ENCODE measurements at places on chromosomes 6 and 20.

DNA sequence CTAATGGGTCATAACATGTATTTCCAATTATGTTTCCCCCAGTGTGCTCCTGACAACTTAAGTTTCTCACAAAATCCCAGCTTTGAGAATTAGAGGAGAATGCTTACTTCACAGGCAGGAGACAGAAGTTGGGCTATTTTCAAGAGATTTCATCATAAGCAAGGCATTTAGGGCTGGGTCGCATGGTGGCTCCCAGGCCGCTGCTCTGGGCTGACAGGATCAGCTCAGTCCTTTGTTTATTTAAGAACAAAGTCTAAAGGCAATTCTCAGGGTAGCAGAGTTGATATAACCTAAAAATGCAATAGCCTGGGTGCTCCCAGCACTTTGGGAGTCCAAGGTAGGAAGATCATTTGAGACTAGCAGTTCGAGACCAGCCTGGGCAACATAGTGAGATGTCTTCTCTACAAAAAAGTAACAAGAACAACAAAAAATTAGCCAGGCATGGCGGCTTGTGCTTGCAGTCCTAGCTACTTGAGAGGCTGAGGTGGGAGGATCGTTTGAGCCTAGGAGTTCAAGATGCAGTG lies 10.9 kb downstream of the FOXQ1 start:
- DNase-seq: no peak

GRCh38 chr20:57711311-57711712 lies 1.5 kb upstream of the PMEPA1 start:
- no peak for DNase-seq

DNA sequence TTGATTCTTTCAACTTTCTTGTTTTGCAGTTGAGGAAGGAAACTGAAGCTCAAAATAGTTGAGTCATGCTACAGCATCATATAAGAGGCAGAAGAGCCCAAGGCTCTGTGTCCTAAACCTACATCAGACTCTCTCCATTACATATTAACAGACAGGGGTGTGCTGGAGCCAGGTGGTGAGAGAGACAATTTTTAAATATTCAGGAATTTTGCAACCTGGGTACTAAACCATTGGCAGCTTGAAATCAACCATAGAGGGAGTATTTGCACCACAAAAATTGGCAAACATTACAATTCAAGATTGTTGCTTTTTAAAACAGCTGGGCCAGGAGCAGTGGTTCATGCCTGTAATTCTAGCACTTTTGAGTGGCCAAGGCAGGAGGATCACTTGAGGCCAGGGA lies 65.8 kb upstream of the SOX4 start:
- no peak for DNase-seq

DNA sequence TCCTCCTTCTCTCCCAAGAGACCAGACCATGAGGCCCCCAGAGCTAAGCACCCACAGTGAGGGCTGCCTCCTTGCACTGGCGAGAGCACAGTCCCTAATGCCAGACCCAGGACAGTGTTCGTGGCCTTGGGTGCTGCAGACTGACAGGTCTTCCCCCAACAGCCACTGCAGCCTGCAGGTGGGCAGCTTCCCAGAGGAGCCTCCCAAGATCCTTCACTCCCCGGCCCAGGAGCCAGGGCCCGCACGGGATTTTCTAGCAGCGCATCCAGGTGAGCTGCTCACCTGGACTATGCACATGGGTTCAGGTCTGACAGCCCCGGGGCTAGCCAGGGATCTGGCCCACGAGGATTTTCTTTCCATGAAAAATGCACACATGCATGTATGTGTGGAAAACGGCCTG lies 41.7 kb downstream of the SUMO4 start:
- DNase-seq: no peak

DNA sequence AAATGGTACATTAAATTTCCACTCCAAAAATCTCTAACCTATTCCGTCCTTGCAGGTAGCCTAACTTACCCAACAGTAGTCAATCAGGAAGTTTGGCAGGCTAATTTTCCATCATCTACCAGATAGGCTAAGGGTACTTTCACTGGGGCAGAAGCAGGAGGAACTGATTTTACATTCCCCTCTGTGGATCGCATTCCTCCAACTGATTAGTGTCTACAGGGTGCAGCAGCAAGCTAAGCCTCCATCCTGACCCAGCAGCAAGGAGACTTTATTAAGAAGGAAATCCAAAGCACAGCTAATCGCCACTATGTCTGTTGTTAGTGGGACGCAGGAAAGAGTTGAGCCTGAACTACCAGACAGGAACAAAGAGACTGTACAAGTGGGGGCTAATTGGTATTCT lies 143.2 kb upstream of the RUNX2 start:
- DNase-seq: no peak

DNA sequence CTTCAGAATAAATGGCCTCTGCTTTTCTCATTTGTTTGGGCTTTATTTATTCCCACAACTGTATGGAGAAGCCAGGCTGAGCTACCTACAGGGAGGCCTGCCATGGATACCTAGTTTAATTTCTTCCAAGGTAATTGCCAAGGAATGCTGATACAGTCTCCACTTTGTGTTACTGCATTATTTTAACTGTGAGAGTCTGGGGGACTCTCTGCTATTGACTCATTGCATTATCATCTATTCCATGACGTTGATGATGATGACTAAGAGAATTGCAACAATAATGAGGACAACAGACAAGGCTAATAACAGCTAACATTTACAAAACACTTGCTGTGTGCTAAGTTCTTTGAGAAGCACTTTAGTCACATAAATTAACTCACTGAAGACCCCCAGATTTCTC lies 88.3 kb upstream of the COL21A1 start:
- no peak for DNase-seq

DNA sequence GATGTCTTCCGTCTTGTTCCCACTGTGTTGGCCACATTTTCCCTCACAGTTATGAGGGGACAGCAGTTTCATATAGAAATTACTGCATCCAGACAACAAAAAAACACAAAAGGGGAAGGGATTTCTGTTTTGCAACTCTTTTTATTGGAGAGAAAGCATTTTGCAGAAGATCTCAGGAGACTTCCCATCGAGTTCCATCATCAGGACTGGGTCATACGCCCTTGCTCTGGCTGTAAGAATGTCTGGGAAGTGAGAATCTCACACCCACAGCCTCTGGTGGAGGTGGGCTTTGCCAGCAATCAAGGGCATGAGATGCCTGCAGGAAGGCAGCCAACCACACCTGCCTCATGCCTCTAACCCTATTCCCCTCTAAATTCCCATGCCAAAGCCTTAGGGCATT lies 5.8 kb upstream of the IGF2R start:
- DNase-seq: peak; percentile 38

GRCh38 chr6:79570129-79571029 lies 33.1 kb upstream of the LCA5 start:
- DNase-seq: peak; percentile 50

DNA sequence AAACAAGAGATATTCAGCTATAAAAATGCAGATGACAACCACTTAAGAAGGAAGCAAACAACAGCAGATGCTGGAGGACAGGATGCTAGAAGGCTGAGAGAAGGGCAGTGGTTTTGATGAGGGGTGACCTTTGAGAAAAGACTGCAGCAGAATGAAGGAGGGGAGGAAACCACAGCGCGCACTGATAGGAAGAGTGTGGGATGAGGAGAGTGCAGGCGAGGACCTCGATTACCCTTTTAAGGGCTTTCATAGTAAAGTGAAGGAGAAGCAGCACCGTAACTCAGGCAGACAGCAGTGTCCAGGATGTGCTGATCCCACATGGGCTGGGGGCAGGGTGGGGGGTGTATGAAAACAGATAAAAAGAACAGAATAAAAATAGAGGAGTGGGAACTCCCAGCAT lies 19.2 kb downstream of the ZBTB2 start:
- no peak for DNase-seq

DNA sequence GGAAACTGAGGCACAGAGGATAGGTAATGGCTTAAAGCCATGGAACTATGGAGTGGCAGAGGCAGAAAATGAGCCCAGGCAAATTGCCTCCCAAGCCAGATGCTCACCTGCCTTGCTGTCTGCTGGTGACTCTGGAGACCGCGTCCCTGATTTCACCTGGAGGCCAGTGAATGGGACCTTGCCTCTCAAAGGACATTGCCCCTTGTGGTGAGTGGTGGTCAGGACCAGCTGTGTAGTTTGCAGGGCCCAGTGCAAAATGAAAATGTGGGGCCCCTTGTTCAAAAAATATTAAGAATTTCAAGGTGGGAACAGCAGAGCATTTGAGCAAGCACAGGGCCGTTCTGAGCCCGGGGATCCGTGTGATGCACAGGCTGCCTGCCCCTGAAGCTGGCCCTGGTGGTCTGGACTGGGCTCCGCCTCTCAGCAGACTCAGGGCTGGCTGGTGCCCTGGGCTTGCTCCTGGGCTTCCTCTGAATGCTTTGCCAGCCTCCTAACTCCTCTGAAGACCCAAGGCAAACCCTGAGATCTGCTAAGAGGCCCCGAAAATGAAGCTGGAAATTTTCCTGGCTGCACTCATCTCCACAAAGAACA lies 19.8 kb upstream of the KCNG1 start:
- no peak for DNase-seq

GRCh38 chr6:111260570-111261298 lies 173.4 kb downstream of the SLC16A10 start:
- DNase-seq: no peak

GRCh38 chr6:39280247-39280731 lies 33.9 kb downstream of the KCNK17 start:
- peak; percentile 8 for DNase-seq

GRCh38 chr6:144159223-144159622 lies 8.9 kb downstream of the STX11 start:
- DNase-seq: peak; percentile 51

- DNase-seq: no peak
Observed at GRCh38 chr6:39074486-39074885, 25.9 kb downstream of the GLP1R start.

- no peak for DNase-seq
Observed at GRCh38 chr6:30880698-30881252, 3.5 kb upstream of the DDR1 start.

GRCh38 chr6:89471287-89471867 lies 38.4 kb downstream of the ANKRD6 start:
- no peak for DNase-seq

- no peak for DNase-seq
Observed at GRCh38 chr20:46893051-46893450, 1.6 kb upstream of the EYA2 start.

DNA sequence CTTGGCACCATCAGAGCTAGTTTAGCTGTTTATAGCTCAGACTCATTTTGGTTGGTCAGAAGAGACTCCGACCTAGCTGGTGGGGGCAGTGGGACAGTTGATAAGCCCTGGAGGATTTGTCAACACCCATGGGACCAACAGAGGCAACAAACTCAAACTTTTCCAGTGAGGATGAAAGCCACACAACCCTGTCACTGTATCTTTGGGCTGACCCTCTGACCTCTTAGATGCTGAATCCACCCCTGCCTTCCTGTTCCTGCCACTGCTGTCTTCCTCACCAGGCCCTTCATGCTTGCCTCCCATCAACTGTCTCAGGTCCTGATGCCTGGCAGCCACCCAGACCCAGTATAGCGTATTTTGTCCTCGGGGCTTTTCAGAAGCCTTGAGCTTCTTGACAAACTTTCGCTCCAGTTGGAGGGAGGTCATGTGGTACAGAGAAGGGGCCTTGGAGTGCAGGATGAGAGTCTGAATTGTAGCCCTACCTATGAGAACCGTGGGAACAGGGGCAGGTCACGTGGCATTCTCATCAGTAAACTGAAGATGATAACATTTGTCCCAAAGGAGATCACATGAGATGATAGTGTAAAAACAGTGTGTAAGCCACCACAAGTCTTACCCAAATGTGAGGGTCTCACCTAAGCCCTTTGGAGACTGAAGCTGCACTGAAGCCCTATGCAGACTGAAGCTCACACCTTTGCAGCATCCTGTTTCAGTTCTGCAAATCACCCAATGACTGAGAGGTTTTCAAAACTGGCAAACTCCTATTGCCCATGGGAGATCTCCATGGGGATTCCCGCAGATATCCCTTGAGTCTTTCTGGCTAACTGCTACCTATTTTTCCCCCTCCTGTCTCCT lies 72.0 kb upstream of the F13A1 start:
- DNase-seq: no peak

- no peak for DNase-seq
Observed at GRCh38 chr6:139515511-139515910, 141.1 kb upstream of the CITED2 start.

DNA sequence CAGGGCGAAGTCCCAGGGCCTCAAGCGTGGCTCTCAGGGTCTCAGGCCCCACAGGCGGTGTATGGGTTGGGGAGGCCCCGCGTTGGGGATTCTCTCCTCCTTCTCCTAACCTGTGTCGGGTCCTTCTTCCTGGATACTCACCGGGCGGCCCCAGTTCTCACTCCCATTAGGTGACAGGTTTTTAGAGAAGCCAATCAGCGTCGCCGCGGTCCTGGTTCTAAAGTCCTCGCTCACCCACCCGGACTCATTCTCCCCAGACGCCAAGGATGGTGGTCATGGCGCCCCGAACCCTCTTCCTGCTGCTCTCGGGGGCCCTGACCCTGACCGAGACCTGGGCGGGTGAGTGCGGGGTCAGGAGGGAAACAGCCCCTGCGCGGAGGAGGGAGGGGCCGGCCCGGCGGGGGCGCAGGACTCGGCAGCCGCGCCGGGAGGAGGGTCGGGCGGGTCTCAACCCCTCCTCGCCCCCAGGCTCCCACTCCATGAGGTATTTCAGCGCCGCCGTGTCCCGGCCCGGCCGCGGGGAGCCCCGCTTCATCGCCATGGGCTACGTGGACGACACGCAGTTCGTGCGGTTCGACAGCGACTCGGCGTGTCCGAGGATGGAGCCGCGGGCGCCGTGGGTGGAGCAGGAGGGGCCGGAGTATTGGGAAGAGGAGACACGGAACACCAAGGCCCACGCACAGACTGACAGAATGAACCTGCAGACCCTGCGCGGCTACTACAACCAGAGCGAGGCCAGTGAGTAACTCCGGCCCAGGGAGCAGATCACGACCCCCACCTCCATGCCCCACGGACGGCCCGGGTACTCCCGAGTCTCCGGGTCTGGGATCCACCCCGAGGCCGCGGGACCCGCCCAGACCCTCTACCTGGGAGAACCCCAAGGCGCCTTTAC lies at the start of gene HLA-G:
Gene HLA-G, plus strand, starts transcription at position 247 of the 892 bp plus-strand sequence. Its CDS starts 20 bp downstream, at position 267.
- peak; percentile 4 for DNase-seq

DNA sequence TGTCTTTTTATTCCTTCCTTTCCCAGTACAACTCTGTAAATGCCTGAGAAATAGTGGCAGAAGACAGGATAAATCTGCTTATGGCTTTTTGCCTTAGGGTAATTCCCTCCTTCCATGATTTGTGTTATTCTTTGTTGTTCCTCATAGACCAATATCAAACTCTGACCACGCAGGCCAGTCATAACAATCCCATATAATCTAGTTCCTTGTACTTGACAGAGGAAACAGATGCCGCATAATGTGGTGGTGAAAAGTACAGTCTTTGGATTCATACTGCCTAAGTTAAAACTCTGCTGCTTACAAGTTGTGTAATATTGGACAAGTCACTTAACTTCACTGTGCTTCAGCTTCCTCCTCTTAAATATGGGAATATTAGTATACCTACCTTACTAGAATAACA lies 8.2 kb upstream of the BAG2 start:
- no peak for DNase-seq

GRCh38 chr6:21749754-21750153 lies 156.2 kb downstream of the SOX4 start:
- DNase-seq: no peak

- DNase-seq: no peak
Observed at GRCh38 chr6:81722506-81723223, 29.8 kb downstream of the TENT5A start.

Data from inflammatory macrophage (primary cell).